AG08395 (cell line): ENCODE measurements at places on chromosomes 4 and X.
A peak's percentile ranks its signal among the peaks of the same experiment; 100 is the strongest.

DNA sequence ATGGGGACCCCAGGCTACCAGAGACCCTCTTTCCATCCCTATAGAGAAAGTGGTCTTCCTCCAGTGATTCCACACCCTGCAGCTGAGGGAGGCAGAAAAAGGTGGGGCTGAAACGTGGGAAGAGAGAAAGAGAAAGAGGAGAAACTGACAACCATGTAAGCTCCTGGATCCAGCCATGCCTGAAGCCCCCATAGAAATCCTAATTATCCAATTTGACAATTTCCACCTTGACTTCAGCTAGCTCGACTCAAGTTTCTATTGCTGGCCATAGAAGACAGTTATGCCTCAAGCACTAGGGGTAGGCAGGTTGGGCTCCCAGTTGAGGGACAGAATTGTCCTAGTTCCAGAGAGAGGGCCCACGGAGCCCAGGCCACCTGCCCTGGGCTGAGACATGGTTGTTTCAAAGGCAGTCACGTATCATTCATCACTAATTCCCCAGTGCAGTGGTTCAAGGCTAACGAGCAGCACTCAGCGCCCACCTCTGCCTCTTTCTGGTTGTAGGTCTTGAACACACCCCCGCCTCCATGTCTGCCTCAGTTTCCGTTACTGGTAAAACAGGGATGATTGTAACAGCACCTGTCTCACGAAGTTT, 39.8 kb upstream of the ASMTL start:
- DNase-seq = no peak

- peak; percentile 31 for DNase-seq
Measured at GRCh38 chr4:119099227-119099810, 36.3 kb upstream of the MYOZ2 start.

GRCh38 chr4:8201321-8201781, 2.3 kb downstream of the SH3TC1 start:
- DNase-seq = no peak

DNA sequence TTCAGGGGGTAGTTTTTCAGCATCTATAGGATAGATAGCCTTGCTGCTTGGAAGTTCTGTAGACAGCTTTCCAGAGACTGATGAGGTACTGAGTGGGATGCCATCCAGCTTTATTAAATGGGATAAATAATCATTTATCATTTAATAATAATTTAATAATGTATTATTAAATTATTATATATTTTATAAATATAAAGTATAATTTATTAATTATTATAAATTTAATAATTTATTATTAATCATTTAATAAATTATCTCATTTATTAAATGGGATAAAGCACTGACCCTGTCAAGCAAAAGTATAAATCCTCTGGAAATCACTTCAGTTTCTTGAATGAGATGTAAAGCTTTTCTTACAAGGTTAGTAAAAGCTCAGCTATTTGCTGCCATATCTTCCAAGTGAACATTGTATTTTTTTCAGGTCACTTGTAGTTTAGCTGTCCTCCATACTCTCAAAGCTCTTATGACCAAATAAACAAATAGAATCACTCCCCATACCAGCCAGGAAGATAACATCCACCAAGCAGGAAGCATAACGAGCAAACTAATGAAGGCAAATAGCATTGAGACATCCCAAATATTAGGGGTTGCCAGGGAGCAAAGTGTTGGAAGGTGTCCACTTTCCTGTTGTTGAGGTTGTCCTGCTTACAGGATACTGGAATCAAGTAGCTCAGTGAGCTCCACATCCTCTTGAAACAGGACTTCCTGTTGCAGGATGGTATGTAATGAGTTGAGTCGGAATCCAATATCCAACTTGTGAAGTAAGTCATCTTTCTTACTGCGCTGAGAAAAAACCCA, 88.9 kb downstream of the ZNF674 start:
- DNase-seq = no peak

DNA sequence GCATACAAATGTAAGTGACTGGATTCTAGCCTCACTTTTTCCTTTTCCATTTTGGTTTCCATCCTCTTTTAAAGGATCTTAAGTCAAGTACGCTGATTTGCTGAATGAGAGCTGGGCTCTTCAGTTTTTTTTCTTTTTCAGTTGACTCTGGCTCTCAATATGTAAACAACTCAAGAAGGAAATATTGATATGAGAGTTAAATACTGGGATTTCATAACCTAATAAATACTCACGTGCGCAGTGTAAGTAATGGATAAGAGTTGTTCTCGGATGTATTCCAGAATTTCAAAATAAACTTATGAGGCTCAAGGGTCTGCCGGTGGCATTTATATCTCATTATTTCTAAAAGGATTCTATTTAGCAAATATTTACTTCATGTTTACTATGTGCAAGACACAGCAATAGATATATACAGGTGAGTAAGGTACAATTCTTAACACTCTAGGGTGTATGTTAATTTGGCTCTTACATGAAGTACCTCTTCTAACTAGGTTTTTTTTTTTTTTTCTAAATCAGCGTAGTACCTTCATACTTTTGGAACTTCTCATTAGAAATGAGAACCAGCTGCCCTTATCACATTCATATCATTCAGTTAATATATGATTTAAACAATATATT, 11.0 kb upstream of the MAGEB10 start:
- no peak for DNase-seq

GRCh38 chr4:106681381-106681921, 312.9 kb upstream of the GIMD1 start:
- no peak for DNase-seq

GRCh38 chrX:18893536-18893935, 90.4 kb downstream of the PHKA2 start:
- no peak for DNase-seq

DNA sequence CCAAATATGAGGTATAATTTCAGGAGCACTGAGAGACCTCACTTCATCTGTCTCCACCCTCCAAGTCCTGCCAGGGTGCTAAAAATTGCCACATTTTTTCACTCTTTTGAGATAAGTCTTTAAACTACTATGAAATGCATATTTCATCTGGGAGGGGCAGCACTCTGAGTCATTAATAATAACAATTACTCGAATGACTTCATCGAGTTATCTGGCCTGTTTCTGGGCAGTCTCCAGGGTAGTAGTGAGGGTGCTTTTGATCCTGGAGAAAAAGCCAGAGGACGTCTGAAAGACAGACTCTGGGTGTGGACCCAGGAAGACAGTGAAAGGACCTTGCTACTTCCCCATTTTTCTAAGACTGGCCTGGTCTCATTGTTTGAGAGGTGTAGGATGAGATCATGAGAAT, 42.3 kb upstream of the SRD5A3 start:
- peak; percentile 28 for DNase-seq

GRCh38 chr4:8427761-8428287, 12.7 kb downstream of the ACOX3 start:
- DNase-seq = peak; percentile 52

DNA sequence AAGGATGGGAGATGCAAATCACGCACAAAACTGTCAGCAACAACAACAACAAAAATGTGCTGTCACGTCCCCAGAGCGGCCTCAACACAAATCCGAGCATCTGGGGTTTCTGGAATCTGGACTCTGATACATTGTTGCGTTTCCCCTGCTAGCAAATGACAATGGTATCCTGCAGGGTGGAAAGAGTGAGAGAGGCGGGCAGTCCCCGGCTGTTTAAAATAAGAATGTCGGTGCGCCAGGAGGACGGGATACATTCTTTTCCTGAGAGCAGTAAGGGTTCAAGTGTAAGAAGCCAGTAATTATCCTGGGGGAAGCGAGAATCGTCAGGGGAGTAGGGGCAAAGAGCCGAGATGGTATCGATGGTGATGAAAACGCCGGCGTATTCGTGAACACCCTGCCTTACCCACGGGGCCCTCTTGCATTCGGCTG, 310.2 kb downstream of the ASMT start:
- no peak for DNase-seq

GRCh38 chr4:150039274-150040127, 38.7 kb upstream of the DCLK2 start:
- DNase-seq = no peak
